ENCODE measurements at places on chromosomes 7 and 10.

DNA sequence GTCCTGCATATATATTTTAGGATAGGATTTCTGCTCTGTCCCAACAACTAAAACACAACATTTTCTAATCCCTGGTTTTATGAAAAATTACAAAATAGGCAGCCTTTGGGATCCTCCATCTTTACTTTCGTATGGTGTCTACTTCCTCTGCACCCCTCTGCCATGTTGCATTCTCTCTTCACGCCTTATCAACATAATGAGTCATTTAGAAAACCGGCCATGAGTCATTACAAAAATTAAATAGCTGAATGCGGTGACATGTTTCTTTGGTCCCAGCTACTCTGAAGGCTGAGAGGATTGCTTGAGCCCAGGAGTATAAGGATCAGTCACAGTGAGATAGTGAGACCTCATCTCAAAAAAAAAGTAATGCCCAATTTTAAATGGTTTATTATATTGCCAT, 148.1 kb upstream of the CELF2 start:
- no peak for DNase-seq

GRCh38 chr7:137434946-137435345, 91.4 kb upstream of the PTN start:
- DNase-seq: no peak

DNA sequence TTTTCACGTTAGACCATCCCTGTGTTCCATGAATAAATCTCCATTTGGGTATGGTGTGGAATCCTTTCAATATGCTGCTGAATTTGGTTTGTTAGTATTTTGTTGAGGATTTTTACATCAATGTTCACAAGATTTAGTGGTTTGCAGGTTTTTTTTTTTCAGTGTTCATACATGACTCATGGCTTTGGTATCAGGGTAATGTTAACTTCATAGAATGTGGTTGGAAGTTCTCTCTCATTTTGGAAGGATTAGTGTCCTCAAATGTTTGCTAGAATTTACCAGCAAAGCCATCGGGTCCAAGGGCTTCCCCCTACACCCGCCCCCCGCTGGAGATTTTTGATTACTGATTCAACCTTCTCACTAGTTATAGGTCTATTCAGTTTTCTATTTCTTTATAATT, 398.0 kb downstream of the NXPH1 start:
- DNase-seq: no peak

- DNase-seq: no peak
These were observed 97.4 kb upstream of the LRGUK start for GRCh38 chr7:134029743-134030142.

DNA sequence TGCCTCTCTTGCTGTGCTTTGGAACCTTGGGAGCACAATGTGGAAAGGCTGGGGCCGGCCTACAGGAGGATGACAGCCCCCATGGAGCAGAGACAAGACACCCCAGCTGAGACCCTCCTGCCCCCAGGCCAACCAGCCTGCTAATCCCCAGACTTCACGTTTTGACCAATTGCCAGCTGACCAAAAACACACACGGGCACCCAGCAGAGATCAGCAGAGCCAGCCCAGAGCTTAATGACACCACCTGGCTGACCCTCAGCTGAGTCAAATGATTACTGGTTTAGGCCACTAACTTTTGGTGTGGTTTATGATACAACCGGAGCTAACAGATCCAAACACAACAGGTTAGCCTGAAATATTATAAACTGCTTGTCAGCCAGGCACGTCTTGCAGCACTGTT, 111.2 kb upstream of the KIF5B start:
- DNase-seq: no peak

- no peak for DNase-seq
These were observed 228.7 kb downstream of the BAMBI start for GRCh38 chr10:28906011-28906411.

- DNase-seq: no peak
These were observed 30.9 kb downstream of the CDK1 start for GRCh38 chr10:60809157-60809556.

- no peak for DNase-seq
These were observed 268.2 kb upstream of the POT1 start for GRCh38 chr7:125197731-125198393.

DNA sequence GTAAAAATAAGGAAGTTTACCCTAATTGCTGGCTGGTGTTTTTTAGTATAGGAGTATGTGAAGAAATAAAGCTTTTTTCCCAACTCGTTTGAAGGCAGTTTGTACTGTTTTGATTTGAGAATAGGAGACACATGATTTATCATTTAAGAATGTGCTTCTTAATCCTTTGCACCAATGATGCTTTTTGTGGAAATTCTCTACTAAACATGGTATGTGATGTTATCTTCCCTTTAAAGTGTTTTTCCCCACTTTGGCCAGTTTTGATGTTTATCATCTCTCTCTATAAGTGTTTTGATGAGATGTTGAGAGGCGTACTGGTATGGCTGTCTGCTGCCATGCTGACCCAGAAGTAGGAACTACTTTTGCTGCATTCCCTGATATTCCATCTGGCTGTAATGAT, 85.1 kb downstream of the SUGCT start:
- peak; percentile 72 for DNase-seq

DNA sequence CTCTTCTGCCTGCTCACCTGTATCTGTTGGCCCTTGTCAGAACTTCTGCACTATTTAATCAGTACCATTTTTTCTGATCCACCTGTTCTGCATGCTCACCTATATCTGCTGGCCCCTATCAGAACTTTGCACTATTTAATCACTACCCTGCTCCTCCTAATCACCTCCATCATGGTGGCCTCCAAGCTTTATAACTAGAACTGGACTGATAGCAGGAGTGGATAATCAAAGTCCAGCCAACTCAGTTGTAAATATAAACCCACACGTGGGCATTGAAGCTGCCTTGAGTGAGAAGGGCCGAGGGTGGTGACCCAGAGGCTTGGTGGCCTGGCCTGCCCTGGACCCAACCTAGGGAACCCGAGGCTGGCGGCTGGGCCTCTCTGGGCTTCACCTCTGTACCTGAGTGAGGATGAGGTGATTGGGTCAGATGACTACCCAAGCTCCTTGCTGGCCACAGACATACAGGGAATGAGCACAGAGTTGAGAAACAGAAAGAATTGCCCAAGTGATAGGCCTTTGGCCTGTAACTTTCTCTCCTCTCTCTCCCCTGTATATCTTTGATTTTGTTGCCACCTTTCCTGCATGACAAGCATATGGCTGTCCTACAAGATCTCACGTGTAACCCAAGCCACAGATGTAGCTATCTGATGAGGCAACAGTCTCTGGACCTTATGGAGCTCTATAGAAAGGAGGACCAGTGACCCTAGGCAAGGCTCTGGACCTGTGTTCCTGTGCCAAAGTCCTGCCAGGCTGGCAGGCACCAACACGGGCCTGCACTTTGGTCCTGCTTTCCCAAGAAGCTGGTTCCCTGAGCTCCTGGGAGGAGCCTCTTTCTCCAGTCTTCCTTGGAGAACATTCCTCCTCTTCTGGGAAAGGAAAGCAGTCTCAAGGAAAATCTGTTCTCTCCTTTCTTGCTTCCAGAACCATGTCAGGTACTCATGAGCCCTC, 23.4 kb upstream of the FAM3C start:
- DNase-seq: no peak

DNA sequence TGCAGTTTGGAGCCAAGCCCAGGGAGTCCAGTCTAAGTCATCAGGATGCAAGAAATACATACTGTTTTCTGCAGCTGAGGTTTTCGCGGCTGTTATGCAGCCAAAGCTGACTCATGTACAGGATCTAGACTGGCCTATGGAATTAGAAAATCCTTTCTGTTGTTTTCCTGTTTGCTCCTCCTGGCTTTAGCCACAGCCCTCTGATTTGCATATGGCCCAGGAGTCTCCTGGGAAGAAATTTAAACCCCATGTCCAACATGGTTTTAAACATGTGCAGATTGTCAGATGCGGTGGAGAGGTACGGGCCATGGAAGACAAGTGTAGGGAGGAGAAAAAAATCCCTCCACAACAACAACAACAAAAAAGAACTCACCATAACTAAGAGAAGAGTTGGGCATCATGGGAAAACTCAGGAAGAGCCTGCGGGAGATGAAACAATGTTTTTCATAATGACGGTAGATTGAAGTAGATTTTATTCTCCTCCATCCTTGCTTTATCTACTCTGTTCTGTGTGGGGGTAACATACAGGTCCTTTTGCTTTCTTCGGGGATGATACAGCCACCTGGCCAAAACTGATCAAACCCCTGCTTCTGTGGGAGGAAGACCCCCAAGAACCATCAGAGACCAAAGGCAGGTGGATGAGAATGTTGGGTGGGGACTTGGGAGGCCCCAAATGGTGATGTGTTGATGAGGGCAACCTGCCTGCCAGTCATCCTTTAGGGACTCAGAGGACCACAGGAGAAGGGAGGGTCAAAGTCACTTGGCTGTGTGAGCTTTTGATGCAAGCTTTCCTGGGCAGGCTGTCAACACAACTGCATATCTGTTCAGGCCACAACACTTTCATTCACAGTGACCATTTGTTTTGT, 29.8 kb upstream of the GNA12 start:
- peak; percentile 59 for DNase-seq

GRCh38 chr7:106246902-106247711, 37.7 kb downstream of the NAMPT start:
- no peak for DNase-seq

DNA sequence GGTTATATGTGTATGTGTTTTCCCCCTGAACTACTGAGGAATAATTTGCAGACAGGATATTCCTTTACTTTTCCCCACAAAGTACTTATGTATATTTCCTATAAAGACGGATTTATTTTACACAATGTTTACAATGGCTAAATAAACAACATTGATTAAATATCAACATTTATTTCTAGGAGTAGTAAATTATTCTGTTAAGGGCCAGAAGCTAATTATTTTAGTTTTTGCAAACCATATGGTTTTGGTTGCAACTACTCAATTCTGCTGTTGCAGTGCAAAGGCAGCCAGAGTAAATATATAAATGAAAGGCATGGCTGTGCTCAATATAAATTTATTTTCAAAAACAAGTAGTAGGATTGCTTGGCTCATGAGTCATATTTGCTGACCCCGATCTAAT, 907.1 kb upstream of the MBL2 start:
- no peak for DNase-seq

GRCh38 chr10:11141571-11142091, 124.0 kb downstream of the CELF2 start:
- DNase-seq: no peak

- no peak for DNase-seq
These were observed 110.9 kb upstream of the INSYN2A start for GRCh38 chr10:127307338-127307737.

DNA sequence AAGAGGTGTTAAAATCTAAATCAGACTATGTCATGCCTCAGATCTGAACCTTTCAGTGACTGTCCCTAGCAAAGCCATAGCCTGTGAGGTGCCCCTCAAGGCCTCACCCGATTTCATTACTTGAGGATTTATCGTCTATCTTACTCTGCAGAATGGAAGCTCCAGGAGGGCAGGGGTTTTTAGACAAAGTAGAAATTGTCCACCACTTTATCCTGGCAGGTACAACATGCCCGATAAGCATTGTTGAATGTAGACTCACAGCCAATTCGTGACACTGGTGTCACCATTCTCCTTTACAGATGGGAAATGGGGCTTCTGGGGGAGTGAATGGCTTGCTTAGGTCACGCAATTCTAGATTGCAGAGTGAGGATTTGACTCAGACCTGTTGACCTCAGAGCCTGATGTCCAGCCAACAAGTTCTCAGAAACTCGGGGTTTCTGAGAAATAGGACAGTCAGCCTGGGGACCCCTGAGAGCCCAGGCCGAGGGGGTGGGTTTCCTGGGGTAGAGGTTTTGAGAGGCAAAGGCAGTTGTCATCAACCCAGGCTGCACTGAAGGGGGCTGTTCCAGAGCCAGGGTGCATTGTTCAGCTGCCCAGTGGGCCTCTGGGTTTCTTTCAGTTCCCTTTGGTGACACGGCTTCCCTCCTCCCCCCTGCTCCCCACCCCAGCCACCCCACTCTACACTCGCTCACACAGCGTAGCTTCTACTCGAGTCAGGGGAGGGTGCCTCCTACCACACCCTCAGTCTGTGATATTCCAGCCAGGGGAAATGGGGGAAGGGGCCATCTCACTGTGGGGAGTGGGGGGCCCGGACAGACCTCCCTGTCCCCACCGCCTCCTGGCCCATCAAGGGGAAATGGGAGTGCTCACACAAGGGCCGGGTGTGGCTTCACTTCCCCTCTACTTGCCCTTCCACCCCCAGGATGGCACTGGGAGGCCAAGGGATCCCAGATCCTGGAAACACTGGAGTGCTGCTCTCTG, 3.1 kb upstream of the IRF5 start:
- DNase-seq: no peak

GRCh38 chr7:137032436-137032835, 164.0 kb downstream of the CHRM2 start:
- peak; percentile 21 for DNase-seq

DNA sequence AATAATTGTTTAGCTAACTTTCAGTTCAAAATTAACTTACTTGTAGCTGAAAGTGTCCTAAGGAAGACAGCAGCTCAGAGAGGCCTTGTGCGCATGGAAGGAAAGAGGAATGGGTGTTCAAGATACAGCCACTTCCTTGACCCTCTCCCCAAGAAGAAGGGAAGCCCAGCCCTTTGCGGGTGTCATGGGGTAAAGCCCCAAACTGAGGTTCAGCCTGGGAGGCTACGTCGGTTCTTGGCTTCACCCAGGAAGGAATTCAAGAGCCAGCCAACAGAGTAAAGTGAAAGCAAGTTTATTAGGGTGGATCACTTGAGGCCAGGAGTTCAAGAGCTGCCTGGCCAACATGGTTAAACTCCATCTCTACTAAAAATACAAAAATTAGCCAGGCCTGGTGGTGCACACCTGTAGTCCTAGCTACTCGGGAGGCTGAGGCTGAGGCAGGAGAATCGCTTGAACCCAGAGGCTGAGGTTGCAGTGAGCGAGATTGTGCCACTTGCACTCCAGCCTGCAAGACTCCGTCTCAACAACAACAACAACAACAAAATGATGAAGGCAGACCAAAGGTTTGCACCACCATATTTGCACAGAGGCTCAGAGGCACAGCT, 15.9 kb downstream of the GPRIN2 start:
- DNase-seq: no peak

DNA sequence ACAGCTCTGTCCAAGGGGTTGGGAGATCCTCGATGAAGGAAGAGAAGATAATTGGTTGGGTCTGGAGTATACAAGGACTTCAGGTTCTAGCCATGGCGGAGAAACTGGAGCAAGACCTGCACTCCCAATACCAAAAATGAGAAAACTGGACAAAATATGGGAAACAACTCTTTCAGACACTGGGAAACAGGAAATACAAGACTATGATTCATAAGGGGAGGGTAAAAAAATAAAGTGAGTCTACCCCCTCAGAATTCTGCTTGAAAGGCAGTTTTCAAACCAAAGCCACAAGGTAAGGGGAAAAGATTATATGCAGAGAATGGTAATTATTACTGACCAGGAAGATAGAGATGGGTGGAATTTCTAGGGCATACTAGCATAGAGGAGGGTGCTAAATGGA, 10.2 kb upstream of the SEC61G start:
- DNase-seq: no peak

DNA sequence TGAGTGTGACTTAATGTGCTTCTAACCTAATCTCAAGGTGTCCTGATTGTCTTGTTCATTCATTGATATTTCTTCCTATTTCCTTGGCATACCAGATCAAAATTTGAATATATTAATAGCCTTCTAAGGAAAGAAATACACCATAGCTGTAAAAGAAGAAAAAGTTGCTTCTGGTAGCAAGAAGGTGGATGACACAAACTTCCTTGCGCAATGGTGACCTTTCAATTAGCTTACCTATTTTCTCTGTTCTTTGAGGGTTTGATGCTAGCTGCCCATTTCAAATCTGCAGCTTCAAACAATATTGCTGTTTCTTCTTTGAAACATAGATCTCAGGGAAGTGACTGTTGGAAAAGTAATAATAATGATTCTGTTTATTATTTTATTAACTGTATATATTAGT, 108.8 kb downstream of the ADAM22 start:
- no peak for DNase-seq

GRCh38 chr10:95767884-95768556, 12.1 kb downstream of the ENTPD1 start:
- DNase-seq: no peak

All from AG04449 (cell line).